ENCODE measurements at places on chromosomes 11 and 22. TPM values are rescaled to one million over a fixed set of nuclear protein-coding genes. Genes with fewer than 3 reads are reported as not detected.

PKNOX2 gene
- 19.8 TPM for total RNA-seq

SLC5A12 gene
- not detected for total RNA-seq

DNA sequence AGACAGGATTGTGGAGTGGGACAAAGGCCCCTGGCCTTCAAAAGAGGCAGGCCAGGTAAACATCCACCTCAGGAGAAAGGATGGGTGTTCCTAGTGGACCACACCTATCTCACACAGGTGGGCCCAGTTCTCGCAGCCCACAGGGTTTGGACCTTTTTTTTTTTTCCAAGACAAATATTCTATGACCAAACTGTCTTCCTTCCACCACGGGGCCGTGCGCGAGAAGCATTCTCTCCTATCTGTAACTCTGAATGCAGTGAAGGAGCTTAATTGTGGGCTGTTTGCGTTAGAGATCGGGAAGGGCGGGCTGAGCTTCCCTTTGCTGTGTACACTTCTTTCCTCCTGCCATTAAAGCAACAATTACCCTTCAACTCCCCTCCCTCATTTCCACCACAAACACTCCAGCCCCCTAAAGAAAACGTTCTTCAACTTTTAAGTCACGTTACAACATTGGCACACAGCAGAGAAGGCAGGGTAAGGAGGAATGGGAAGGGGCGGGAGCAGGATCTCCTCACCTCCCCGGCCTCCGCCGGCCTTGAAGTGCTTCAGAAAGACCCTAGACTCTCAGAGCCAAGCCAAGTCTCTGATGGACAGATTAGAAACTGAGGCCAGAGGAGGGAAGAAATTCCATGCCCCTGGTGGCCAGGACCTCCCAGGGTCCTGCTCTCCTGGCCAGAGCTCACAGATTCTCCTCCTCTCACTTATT, 238.4 kb downstream of the BUD13 start:
- peak; percentile 32 for DNase-seq

DNA sequence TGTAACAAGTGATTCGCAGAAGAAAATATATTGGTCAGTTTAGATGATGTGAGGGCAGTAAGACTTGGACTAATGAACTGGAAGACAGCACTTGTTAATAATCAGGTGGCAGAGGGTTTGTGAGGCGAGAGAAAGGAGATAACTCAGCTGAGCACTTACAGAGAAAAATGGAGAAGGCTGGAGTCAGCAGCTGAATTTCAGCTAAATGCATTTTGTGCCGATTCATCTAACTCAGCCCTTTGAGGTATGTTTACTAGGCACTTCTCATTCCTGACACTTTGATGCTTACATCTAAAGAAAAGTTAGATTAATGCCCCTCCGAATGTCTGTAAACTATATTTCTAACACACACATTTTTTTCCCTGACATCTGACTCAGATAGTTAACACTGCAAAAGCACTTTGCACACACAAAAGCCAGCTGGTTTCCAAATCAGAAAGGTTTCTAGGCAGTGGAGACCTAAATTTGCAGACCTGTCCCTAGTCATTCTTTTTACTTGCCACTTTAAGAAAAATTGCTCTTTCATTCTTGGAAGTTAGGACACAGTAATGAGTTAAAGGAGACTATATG, 859.5 kb upstream of the CCDC90B start:
- DNase-seq = no peak

DNA sequence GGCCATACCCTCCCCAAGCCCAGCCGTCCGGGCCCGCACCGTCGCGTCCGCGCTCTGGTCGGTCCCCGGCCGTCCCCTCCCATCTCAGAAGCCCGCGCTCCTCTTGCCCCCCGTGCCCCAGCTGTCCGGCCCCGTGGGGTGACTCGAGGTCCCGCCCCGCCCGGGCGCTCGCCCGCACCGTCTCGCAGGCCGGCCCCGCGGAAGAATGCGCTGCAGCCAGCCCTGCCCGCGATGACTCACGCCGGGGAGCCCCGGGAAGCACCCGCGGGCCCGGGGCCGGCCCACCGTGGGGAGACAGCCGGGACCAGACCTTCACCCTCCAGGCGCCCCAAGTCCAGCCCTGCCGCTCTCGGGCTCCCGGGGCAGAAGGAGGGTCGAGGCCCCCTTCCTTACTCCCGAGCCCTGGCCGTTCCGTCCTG, 320 bp upstream of the PHLDA2 start:
- DNase-seq = peak; percentile 93
